ENCODE measurements at places on chromosomes 3 and 15.

DNA sequence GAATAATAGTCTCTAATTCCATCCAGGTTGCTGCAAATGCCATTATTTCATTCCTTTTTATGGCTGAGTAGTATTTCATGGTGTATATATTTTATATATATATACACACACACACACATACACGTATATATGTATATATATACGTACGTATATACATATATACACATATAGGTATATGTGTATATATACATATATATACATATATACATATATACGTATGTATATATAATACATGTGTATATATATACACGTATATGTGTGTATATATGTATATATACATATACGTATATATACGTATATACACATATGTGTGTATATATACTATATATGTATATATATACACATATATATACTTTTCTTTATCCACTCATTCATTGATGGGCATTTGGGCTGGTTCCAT is 13.7 kb upstream of the STRIT1 start:
- no peak for DNase-seq

DNA sequence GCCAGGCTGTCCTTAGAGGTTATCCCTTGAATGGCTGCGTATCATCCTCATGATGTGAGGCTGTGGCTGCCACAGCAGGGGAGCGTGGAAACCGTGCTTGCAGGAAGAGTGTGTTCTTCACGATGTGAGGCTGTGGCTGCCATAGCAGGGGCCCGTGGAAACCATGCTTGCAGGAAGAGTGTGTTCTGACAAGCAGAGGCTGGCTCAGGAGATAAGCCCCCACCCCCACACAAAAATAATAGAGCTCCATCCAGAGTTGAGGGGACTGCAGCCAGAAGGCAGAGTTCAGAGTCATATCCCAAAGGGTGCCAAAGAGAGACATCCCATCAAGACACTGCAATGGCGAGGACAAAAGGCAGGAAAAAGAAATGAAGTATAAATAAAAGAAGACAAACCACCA is 22.6 kb upstream of the BDH1 start:
- DNase-seq = no peak

GRCh38 chr3:189842681-189843602 is 211.8 kb downstream of the TP63 start:
- no peak for DNase-seq

GRCh38 chr3:7095116-7095515 is 234.2 kb downstream of the GRM7 start:
- no peak for DNase-seq

DNA sequence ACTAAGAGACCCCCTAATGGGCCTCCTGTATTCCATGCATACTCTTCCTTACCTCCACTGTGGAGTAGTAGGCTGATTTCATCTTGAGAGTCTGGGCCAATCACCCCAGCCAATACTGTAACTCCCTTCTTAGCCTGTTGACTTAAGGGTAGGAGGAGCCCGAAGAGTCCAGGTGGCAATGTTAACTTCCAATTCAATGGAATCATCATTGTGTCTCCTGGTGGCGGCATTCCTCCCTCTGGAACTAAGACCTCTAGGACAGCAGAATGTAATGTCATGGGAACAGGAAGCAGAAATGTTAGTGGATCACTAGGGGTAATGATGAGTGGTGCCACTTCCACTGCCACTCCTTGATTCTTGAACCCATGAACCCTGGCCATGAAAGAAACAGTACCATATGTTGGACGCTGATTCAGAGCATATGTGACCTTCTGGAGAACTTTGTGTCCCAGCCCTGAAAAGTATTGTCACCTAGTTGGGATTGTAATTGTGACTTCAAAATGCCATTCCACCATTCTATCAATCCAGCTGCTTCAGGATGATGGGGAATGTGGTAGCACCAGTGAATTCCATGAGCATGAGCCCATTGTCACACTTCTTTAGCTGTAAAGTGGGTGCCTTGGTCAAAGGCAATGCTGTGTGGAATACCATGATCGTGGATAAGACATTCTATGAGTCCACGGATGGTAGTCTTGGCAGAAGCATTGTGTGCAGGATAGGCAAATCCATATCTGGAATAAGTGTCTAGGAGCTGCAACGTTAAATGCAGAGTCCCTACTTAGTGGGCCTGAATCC is 24.9 kb downstream of the NAALADL2 start:
- DNase-seq = no peak

- DNase-seq = no peak
Measured at GRCh38 chr3:193836918-193837317, 243.9 kb downstream of the OPA1 start.

DNA sequence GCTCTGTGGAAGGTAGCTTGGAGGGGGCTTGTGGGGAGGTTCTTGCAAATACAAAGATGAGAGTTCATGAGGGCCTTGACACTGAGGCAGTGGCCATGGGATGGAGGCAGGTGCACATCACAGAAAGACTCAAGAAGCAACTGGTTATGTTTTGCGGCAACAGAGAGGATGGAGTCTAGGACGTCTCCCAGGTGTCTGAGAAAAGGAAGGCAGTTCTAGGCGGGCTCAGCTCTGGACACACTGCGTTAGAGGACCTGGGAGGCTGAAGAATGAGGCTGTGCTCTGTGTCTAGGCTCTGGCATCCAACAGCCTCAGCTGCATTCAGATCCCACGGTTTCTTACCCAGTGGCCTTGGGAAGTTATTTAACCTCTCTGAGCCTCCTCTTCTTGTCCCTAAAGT is 23.5 kb downstream of the NOX5 start:
- DNase-seq = no peak

GRCh38 chr3:121896823-121897222 is 2.6 kb downstream of the SLC15A2 start:
- no peak for DNase-seq

GRCh38 chr3:9622438-9622837 is 26.9 kb upstream of the MTMR14 start:
- no peak for DNase-seq

DNA sequence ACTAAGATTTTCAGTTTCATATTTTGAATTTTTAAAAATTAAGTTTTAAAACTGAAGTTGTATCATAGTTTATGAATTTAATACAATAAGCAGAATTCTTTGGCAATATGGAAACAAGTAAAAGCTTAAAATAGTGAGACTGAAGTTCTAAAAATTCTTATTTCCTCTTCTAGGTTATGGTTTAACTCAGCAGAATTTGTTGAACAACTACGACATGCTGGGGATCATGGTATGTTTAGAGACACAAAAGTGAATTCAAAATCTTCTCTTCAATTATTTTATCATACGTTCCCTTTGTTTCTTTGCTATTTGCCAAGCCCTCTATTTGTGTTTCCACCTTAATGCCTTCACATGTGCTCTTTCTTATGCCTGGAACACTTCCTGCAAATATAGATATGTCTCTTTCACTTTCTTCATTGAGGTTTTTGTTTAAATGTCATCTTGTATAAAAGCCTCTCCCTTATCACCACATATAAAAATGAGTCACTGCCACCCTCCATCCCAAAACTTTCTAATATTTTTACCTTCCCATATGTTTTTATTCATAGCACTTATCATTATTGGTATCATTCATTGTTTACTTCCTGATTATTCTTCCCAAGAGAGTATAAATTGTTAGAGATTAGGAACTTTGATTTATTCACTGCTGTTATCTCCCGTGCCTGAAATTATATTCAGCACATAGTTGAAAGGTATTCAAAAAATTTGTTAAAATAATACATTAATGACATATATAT is 6.4 kb downstream of the SUCNR1 start:
- DNase-seq = no peak

- no peak for DNase-seq
Measured at GRCh38 chr3:127889976-127890650, 24.9 kb upstream of the KBTBD12 start.

GRCh38 chr3:197364410-197365071 is 66.1 kb upstream of the DLG1 start:
- DNase-seq = no peak

DNA sequence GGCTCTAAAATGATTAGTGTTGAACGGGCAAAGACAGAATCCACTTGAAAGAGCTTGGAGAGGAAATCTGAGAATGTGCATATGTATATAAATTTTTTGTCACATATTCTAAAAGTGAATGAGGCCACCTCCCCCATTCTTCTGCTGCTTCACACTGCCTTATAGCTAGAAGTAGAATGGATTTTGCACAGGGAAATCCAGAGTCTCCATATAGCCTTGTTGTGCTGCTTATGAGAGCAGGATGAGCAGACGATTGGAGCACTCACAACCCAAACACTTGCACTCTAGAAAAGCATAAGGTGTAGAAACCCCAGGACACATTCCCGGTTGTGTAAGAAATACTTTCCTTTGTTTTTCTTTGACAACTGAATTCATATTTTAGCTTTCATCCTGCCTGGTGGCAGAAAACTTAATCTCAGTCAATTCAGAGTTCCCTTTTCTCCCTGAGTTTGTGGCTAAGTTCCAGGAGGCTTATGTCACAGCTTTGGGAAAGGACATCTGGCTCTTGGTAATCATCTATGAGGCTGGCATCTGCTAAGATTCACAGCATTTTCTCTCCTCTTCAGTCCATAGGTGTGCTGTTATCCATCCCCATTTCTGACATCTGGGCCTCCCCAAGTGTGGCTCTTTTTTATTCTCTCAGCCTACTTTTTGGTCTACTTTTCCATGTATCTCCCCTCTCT is 188.4 kb upstream of the PFN2 start:
- no peak for DNase-seq

DNA sequence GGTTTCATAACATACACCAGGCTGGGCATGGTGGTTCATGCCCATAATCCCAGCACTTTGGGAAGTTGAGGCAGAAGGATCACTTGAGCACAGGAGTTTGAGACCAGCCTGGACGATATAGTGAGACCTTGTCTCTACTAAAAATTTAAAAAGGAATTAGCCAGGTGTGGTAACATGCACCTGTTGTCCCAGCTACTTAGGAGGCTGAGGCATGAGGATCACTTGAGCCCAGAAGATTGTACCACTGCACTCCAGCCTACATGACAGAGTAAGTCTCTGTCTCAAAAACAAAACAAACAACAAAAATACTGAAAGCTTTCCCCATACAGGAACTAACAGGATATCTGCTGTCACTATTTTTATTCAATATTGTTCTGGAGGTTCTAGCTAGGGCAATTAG is 20.9 kb downstream of the GREM1 start:
- no peak for DNase-seq

GRCh38 chr3:154062513-154062912 is 58.7 kb upstream of the ARHGEF26 start:
- DNase-seq = no peak

GRCh38 chr15:77191230-77191834 is 120.4 kb upstream of the TSPAN3 start:
- DNase-seq = no peak

GRCh38 chr3:144810160-144810559 is 838.5 kb downstream of the DIPK2A start:
- no peak for DNase-seq

DNA sequence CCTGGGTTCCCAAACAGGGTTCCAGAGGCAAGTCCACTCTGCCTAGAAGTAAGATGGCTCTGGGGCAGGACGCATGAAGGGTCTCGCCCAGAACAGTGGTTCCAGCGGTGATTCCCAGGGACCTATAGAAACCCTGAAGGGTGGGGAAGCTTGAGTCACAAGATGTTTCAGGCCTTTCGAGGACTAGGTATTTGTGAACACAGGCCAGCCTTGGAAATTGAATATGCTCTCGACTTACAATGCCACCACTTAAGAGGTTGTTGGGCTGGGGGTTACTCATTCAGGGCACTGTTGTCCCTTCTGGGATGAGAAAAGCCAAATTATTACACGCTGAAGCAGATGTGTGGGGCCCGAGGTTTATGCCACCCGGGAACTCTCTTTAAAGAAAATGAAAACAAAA is 152.0 kb downstream of the TJP1 start:
- no peak for DNase-seq

GRCh38 chr3:56926243-56926946 is 124.6 kb upstream of the ARHGEF3 start:
- DNase-seq = no peak

- no peak for DNase-seq
Measured at GRCh38 chr3:117709108-117709507, 999.5 kb downstream of the TUSC7 start.

- no peak for DNase-seq
Measured at GRCh38 chr3:148077318-148077923, 620.3 kb upstream of the AGTR1 start.

DNA sequence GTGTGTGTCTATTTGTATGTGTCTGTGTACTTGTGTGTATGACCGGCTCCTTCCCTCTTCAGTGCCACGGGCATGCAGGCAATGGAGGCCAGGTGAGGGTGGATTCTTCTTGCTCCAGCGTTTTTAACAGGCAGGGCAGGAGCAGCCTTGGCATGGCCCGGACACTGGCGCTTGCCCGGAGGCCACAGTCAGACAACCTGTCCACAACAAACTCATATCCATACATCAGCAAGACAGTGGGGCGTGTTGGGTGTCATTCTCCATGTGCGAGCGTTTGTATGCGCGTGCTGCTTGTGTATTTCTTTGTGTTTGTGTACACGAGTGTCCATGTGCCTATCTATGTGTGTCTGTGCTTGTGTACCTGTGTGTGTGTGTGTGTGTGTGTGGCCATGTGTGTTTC is 29.8 kb downstream of the PTH1R start:
- no peak for DNase-seq

DNA sequence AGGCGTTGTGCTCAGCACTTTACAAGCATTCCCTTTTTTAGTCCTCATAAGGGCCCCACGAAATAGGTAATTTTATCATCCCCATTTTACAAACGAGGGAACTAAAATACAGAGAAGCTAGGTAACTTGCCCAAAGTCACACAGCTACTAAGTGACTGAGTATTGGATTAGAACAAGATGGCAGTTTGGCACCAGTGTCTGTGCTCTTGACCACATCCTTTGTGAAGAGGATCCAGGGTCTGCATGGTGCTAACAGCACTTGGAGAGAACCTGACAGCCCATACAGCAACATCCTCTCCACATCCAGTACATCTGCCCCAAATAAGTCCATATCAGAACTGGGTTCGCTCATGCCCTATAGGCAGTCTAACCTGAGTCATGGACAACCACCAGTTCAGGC is 21.8 kb upstream of the DAPK2 start:
- DNase-seq = no peak

DNA sequence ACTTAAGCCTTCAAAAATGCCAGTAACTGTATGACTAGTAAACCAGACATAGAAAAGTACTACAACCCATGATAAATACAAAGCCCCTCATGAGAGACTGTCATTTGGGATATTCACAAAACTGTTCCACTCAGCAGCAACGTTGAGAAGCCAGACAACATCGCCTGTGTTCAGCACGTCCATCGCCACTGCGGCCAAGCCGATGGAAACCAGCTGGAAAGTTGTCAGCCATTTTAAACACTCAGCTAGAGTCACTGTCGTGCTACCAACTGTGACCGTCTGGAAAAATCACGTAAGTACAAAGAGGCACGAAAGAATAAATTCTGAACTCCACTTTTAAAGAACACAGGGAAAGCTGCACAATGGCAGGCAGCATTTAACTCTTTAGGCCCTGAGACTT is 340.7 kb upstream of the WNT5A start:
- DNase-seq = no peak

DNA sequence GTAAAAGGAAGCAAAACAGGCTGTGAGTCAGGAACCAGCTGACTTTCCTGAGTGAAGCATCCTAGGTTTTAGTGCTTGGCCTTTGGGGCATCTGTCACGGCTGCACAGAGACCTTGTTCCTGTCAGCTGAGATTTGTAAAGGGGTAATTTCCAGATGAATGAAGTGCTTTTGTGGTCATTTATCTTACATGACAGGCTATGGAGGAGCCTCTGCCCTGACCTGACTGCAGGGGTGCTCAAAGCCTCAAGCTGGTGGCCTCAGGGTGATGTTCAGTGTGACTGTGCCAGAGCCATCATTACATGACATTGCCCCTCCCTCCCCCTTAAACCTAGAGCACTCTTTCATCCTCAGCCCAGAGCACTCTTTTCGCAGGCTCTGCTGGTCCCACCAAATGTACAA is 132.5 kb downstream of the ARNT2 start:
- DNase-seq = no peak

- no peak for DNase-seq
Measured at GRCh38 chr3:28905798-28906197, 375.1 kb upstream of the RBMS3 start.

All from stimulated activated CD8-positive, alpha-beta memory T cell treated with anti-CD3 and anti-CD28 coated beads, Interleukin-4, amount 100 ng/mL, for 48 hours (primary cell).